Left cardiac atrium (tissue), 4 donors: ENCODE measurements at places on chromosomes 5 and 9. TPM values are rescaled to one million over a fixed set of nuclear protein-coding genes. Genes with fewer than 3 reads are reported as not detected.

The DBH gene
- not detected for total RNA-seq

The PMPCA gene
- 66.1 TPM for total RNA-seq

The FBP2 gene
- 0.62 TPM for total RNA-seq

The FYB1 gene
- 13.4 TPM for total RNA-seq

DNA sequence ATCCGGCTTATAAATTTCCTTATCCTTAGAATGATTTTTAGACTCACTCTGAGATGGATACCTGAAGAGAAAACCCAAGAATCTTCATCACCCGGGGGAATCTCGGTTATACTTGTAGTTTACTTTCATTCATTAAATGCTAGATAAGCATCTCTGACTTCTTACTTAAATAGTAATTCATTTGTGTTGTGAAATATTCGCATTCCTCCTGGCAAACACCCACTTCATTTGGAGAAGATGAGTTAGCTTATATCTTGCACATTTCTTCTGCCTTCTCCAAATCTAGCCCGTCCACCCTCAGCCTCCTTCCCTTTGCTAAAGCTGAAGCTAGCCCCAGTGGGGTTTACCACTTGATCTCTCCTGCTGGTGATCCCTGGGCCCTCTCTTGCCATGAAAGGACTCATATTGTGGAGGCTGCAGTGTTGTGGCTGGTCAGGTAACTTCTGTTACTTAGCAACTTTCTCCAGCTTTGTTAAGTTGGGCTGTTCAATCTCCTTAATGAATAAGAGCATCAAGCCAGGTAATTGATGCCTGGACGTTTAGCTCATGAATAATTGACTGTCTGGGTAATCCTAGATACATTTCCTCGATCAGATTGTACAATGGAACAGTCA, 11.3 kb upstream of the POU4F3 start:
- no peak for DNase-seq

The SOHLH1 gene
- not detected for total RNA-seq

The PDE4D gene
- 82.6 TPM for total RNA-seq

DNA sequence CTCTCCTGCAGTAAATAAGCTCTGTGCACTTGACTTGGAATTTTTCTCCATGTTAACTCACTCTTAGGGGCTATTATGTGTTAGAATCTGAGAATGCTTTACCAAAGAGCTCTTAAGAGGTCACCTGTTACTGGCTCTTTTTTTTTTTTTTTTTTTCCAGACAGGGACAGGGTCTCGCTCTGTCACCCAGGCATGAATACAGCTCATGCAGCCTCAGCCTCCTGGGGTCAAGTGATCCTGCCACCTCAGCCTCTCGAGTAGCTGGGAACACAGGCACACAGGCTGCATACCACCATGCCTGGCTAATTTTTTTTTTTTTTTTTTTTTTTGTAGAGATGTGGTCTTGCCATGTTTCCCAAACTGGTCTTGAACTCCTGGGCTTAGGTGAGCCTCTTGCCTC, 22.1 kb downstream of the HMGXB3 start:
- no peak for DNase-seq

DNA sequence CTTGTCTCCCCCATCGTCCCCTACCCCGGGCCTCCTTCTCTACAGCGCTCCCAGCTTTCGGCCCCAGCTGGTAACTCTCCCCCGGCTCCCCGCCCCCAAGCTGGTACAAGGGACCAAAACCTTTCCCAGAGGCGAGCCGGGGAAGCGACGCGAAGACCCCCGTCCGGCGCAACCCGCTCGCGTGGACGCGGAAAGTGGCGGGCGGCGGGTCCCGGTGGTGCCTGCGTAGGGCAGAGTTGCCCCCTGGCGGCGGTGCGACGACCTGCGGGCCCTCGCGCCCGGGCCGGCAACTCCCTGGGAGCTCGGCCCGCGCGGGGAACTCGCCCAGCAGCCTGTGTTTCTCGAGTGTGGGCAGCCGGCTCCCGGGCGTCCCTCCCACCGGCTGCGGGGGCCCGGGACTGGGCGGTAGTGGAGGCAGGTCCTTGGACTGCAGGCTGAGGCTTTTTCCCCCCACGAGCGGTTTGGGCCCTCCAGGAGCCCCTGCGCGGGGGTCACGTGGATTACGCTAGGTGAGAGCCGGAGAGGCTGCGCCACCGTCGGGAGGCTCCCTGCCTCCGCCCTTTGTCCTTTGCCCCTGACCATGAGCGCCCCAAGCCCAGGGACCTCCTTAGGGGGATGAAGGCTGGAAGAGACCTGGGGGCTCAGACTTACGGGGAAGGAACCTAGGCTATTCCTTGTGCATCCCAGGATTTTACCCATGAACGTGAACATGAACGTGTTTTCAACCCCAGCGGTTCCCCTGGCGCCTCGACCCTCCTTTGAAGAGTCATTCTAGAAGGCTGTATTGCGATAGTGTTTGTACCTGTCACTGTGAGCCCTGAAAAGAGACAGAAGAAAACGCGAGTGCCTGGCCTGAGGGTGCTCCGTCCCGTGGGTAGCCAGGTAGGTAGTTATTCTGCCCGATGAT, 2.9 kb upstream of the FOXD1 start:
- DNase-seq: peak; percentile 65
